AG09319 (cell line): ENCODE measurements at places on chromosomes 1 and 21.

GRCh38 chr21:36117286-36117741 lies 17.6 kb upstream of the CBR3 start:
- DNase-seq: no peak

DNA sequence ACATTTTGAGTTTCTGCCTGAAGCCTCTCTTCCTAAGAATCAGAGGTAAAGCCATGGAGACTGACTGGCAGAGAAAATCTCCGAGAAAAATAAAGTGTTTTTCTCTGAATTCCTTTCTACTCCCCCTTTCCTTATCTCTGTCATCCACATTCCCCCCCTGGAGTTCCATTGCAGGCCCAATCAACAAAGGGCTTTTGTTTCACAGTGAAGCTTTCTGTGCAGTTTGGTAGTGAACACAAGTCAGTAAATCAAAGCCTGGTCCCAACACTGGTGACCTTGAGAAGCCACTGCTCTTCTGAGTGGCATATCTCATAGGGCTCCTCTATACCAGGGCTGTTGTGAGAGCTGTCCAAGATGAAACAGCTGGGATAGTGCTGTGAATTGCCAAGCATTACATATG lies 228.4 kb downstream of the SEC16B start:
- DNase-seq: no peak

GRCh38 chr21:38039841-38040240 lies 123.6 kb upstream of the KCNJ6 start:
- no peak for DNase-seq

DNA sequence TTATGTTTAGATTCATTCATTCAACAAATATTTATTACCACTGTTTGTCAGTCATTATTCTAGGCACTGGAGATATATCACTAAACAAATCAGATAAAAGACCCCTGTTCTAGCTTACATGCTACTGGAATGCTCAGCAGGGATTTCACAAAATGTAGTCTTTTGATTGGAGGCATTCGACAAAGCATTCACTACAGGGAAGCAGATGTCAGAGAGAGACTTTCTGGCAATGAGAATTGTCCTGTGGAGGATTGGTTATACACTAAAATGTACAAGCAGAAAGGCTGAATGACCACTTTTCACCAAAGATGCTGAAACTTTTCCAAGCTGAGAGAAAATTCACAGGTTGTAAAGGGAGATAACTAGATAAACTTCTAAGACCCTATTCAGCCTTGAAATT lies 57.7 kb downstream of the SCMH1 start:
- no peak for DNase-seq

GRCh38 chr1:18283601-18284385 lies 176.2 kb downstream of the IGSF21 start:
- DNase-seq: no peak

DNA sequence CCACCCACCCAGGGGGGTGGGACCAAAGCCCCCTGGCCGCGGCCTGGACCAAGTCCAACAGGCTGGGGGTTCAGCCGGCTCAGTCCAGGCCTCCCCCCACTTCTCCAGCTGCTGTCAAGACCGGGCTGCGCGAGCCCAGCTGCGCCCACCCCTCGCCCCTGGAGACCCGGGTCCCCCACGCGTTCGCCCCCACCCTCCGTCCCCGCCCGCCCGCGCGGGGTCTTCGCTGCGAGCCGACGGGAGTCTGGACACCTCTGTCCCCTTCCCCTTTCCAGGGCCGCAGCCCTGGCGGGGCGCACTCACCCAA lies 253 bp downstream of the RAP1GAP start:
- no peak for DNase-seq

DNA sequence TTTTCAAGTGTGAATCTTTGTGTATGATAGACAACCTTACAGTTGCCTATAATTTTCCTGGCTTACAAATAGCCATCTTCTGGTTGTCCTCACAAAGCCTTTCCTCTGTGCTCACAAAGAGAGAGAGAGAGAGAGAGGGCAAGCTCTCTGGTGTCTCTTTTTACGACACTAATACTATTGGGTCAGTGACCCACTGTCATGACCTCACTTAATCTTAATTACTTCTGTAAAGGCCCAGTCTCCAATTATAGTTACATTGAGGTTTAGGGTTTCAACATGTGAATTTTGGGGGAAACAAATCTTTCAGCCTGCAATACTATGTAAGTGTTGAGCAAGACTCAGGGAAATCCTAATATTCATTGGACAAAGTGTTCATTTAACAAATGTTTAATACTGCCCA lies 167.4 kb upstream of the COL11A1 start:
- DNase-seq: no peak
